ENCODE measurements at places on chromosomes 2 and 18.

GRCh38 chr18:42351455-42351854 is 396.4 kb downstream of the PIK3C3 start:
- DNase-seq: no peak

GRCh38 chr2:53452957-53453748 is 314.5 kb upstream of the CHAC2 start:
- no peak for DNase-seq

- no peak for DNase-seq
Observed at GRCh38 chr2:158687315-158687714, 107.8 kb upstream of the DAPL1 start.

- DNase-seq: no peak
Observed at GRCh38 chr2:238269741-238270140, 18.7 kb downstream of the PER2 start.

GRCh38 chr2:71503837-71504236 is 50.5 kb downstream of the DYSF start:
- DNase-seq: no peak

DNA sequence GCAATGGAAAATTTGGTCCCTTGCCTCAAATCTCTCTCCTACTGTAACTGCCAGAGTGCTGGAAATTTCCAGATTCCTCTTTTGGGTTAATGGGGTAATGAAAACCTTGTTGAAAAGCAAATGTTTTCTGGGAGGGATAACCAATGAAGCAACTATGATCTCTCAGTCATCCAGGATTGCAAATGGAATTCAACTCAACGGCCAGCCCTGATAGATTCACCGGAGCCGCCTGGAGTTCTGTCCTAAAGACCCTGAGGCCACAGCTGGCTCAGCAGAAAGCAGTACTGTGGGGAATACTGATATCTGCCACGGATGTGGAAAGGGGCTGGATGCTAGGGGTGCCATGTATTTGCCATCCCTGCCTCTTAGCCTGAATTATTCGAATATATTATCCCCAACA is 167.8 kb downstream of the NRP2 start:
- no peak for DNase-seq

DNA sequence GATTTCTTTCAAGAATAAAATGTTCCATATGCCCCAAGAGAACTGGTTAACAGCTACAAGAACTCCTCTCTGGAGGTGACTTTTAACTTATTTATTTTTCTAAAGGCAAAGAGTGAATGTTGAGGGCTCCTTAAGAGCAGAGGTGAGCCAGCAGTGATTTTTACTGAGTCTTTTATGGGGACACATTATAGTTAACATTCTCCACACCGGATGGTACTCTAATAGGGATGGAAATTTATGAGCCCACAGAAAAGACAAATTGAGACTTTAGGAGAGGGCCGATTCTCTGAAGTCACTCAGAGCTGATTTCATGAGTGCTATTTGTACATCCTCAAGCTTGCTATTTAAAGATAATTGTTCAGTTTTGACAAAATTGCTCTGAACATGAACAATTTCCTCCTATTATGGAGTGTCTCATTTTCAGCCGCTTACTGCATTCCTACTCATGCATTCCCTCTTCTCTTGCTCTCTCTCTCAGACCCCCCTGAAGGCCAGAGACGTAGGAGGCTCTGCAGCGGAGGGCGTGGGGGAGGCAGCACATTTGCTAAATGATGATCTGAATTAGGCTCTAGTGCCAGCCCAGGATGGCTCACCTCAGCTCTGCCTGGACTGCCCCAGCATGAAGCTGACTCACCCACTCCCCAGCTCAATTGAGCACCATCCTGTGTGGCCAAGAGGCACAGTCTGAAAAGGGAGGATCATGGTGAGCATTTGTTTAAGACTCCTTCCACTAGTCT is 5.9 kb upstream of the RPL37A start:
- no peak for DNase-seq

DNA sequence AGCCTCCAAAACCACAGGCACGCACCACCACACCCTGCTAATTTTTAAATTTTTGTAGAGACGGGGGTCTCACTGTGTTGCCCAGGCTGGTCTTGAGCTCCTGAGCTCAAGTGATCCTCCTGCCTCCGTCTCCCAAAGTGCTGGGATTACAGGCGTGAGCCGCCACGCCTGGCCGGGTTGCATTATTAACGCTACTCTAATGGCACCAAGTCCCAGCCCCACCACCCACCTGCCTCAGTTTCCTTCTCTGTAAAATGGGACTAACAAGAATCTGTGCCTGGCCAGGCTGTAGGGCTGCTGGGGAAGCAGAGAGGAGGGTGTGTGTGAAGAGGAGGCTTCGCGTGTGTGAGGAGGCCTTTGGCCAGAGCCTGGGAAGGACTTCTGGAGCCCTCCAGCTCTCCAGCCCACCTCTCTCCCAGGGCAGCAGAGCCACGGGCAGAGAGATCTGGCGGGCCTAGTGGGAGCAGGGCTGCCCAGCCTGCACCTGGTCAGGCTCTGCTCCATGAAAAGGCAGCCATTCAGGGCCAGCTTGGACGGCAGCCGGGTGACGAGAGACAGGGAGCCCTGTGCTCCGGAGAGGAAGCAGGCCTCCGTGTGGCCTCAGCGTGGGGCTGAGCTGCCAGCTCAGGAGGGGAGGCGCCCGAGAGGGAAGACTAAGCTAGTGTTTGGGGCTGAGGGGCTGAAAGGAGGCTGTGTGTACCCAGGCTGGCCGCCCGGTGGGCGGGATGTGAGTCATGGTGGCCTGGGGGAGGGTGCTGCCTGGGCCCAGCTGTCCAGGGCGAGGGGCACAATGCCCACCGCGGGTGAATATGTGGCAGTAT is 7.4 kb upstream of the B3GNT7 start:
- no peak for DNase-seq

DNA sequence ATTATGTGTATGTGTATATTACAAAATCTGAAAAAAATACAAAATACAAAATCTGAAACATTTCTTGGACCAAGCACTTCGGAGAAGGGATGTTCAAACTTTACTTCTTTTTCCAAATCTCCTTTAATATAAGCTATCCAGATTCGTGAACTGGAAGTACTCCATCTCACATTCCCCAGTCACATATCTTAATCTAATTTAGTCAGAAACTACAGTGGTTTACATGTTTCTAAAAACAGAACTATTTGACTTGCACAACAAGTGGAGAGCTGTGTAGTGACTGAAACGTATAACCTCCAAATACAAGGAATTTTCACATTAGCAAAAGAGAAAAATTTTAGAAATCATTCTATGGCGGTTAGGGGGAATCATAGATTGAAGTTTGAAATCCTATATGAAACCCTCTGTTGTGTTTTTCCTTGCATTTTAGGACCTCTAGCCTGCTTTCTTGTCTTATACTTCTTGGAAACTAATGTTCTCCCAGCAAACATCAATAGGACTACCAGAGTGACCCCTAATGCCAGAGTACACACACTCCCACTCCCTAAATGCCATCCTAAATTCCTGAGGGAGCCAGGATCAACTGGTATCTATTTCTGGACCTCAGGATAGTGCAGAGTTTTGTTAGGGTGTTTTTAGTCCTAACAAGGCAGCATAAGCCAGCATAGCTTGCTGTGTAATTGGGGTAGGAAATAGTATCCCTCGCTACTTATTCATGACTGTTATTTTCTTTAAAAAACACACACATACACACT is 30.2 kb upstream of the ROCK1 start:
- no peak for DNase-seq

GRCh38 chr2:59237311-59237710 is 996.2 kb upstream of the FANCL start:
- DNase-seq: no peak

- no peak for DNase-seq
Observed at GRCh38 chr2:120783371-120783791, 47.7 kb downstream of the GLI2 start.

DNA sequence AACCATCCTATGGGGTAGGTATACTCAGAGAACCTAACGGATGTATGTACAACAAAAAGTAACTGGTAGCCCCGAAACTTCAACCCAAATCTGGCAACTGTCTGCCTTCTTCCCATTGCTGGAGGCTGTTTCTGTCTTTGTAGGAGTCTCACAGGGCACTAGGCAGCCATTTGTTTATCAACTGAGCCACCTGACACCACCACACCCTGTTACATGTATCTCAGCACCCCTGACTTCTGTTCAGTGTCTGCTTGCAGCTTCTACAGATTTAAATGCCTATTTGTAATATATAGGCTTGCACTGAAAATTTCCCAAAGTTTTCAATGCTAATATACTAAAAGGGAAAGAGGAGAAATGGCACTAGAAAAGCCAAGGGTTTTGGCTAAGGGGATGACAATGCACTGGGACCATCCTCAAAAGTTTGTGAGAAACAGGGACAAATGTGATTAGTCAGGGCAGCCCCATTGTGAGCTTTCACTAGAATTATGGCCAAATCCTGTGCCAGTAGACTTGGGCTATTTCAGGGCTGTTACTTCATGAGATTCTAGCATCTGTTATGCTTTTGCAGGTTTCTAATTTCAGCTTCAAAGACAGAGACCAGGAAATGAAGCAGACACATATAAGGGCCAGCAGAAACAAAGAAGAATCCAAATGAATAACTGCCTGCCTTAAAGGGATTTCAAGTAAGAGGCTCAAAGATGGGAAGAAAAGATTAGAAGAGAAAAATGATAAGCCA is 103.3 kb downstream of the MYO5B start:
- no peak for DNase-seq

DNA sequence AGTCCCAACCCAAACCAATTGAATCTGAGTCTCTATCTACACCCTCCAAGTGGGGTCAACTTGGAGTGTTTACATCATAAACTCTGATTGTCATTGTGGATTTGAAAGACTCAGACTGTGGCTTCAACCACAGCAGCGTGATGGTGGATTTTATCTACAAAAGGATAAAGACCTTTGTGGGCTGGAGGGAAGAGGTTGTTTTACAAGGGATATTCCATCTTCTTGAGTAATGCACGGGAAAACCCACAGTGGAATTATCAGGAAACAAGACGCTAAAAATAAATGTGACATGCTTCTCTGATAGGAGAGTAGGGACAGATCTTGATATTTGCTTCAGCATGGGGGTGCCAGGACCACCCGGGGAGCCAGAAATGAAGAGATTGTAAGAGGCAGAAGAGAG is 93.5 kb downstream of the LPIN1 start:
- DNase-seq: no peak

GRCh38 chr2:212845941-212846340 is 305.5 kb downstream of the IKZF2 start:
- no peak for DNase-seq

DNA sequence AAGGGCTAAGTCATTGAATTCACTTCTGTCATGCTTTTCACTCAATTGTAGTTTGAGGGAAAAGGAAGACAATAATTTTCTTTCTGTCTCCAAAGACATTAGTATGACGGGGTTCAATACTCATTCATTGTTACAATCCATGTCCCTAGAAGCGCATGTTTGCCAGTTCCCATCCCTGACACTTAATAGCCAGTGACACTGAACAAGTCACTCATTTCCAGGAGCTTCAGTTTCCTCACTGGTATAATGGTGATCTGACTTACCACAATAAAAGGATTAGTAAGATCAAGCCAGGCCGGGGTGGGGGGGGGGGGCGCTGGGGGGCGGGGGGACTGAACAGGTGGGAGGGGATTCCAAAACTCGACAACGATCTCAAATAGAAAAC is 144.8 kb upstream of the MAP3K20 start:
- DNase-seq: no peak

DNA sequence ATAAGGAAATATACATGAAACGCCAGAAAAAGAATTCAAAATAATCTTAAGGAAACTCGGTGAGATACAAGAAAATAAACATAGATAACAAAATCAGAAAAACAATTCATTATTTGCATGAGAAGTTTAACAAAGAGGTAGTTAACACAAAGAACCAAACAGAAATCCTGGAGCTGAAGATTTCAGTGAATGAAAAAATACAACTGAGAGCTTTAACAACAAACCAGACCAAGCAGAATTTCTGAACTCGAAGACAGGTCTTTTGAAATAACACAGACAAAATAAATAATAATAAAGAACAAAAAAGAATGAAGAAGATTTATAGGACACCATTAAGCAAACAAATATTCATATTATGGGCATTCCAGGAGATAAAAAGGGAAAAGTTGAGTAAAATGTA is 204.7 kb downstream of the ATAD2B start:
- DNase-seq: no peak

- DNase-seq: no peak
Observed at GRCh38 chr2:240955306-240956170, 42.9 kb upstream of the SNED1 start.

DNA sequence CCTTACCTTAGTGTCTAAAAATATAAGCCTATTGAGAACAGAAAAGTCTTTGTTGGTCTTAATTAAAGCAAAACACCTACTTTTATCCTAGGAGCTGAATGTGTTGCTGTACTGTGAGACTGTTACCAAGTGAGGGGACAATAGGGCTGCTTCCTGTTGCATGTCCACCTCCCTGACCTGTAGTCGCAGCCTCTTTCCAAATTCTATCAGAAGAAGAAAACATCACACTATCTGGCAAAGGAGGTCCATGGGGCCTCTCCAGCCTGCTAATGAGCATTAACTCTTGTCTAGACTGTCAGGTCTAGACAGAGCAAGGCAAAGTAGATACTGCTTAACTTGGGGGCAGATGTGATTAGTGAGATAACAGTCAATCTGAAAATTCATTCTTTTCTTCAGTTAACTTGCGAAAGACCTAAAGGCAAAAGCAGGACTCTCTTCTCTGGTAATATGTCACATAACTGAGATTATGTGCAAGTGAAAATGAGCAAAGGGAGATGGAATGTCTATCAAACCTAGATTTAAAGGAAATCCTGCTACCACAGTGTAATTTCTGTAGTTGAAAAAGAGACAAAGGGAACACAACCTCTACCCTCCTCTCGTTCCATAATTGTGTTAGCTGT is 66.9 kb downstream of the CDH20 start:
- DNase-seq: no peak

DNA sequence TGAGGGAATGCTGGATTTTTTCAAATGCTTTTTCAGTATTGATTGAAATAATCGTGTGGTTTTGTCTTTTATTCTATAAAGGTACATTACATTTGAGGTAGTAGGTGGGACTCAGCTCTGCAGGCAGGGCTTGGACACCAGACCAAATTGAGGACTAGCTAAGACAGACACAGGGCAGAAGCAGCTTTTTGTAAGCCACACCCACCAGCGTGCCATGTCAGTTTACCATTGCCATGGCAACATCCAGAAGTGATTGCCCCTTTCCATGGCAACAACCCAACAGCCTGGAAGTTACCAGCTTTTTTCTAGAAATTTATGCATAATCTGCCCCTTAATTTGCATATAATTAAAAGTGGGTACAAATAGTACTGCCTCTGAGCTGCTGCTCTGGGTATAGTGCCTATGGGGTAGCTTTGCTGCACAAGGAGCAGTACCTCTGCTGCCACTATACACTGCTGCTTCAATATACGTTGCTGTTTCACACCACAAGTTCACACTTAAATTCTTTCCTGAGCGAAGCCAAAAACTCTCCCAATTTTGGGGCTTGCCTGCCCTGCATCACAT is 23.6 kb upstream of the VWA3B start:
- no peak for DNase-seq

DNA sequence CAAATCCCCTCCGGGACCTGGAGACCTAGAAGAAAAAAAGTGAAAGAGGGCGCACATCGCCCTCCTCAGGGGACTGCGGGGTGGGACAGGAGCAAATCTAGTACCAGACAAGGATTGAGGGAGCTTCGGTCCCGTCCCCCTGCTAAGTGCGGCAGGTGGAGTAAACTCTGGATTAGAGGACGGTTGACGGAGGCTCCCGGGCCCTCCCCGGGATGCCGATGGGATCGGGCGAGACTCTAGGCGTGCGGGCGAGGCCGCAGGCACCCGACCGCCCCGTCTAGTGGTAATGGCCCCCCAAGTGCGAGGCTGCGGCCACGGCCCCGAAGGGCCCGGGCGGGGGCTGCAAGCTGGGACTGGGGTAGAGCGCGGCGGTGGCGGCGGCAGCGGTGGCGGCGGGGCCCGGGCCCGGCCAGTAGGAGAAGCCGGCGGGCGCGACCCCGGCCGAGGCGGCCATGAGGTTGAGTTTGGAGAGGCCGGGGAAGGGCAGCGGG is 3.5 kb downstream of the FEV start:
- DNase-seq: no peak
